SK-N-DZ (cell line): ENCODE measurements at places on chromosomes 4 and X.

GRCh38 chr4:186669159-186669731 lies 54.4 kb downstream of the FAT1 start:
- DNase-seq = peak; percentile 6

- DNase-seq = peak; percentile 58
Measured at GRCh38 chr4:137611998-137612700, 79.9 kb upstream of the PCDH18 start.

GRCh38 chr4:105483840-105484239 lies 10.0 kb upstream of the PPA2 start:
- DNase-seq = no peak

- peak; percentile 20 for DNase-seq
Measured at GRCh38 chr4:93897559-93897958, 69.0 kb downstream of the ATOH1 start.

- DNase-seq = no peak
Measured at GRCh38 chr4:74481891-74482609, 37.1 kb downstream of the AREG start.

- no peak for DNase-seq
Measured at GRCh38 chrX:38929966-38930421, 128.7 kb downstream of the MID1IP1 start.

DNA sequence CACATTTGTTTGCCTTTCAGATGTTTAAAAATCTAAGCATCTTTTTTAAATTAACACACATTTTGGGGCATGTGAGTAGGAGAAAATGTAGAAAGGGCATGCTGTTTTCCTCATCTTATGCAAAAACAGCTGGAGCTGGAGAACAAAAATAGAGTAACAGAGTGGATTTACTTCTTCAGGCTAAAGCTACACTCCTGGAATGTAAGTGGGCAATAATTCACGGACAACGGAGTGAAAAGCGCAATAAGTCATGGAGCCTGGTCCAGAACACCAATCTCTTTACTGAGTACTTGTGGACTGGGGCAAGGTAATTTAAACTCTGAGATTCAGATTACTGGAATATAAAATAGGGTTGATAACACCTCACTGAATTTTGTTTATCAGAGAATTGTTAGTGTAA lies 1018.8 kb upstream of the HS3ST1 start:
- DNase-seq = no peak

DNA sequence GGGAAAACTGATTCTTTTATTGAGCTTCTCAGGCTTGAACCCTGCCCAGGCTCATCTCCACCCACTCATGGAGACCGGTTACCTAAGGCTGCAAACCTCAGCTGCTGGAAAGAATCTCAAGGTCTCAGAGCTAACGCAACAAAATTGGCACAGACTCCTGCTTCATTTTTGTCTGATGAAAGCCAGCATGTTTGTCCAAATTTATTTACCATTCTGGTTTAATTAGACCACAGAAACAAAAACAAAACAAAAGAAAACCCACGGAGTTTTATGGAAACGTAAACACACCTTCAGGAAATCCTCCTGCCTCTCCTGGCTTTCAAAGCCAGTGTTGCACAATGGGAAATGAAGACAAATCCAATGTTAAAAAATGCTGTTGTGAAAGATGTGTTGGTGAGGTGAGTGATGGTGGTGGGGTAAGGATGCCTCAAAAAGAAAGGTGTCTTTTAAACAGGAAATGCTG lies 56.4 kb upstream of the PDLIM3 start:
- no peak for DNase-seq

- no peak for DNase-seq
Measured at GRCh38 chrX:65987811-65988210, 52.1 kb downstream of the VSIG4 start.

GRCh38 chrX:38799995-38800580 lies 1.2 kb upstream of the MID1IP1 start:
- no peak for DNase-seq

DNA sequence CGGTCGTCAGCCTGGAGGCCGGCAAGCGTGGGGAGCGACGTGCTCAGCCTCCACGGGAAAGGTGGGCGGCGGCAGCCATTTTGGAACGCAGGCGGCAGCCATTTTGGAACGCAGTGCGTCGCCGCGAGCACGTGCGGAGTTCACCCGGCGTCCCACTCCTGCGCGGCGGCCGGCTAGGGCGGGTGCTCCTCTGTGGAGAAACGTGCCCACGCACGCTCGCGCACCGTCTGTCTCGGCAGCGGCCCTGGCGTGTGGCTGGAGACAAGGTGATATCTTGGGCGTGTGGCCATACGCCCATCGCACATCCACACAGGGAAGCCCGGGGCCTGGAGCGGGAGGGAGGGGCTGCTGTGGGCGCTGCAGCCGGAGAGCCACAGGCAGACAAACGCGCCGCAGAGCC lies 21.1 kb downstream of the CPLX1 start:
- DNase-seq = no peak

- no peak for DNase-seq
Measured at GRCh38 chr4:166421556-166422156, 548.6 kb downstream of the TLL1 start.

DNA sequence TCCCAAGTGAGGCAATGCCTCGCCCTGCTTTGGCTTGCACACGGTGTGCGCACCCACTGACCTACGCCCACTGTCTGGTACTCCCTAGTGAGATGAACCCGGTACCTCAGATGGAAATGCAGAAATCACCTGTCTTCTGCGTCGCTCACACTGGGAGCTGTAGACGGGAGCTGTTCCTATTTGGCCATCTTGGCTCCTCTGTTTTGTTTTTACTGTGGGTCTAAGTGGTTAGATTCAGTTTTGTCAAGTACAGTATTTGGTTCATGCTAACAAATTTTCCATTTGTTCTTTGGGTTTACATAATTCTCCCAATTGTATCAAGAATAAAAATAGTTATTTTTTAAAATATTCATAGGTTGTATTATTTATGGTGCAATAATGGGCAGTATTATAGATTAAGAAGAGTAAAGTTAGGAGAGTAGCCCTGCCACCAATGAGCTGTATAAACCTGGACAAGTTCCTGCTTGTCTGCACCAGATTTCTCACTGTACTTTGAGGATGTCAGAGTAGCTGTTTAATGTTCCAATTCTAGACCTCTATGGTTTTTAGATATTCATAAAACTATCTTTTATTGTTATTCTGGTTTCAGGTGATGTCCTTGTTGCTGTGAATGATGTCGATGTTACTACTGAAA lies 23.4 kb downstream of the INTU start:
- no peak for DNase-seq

DNA sequence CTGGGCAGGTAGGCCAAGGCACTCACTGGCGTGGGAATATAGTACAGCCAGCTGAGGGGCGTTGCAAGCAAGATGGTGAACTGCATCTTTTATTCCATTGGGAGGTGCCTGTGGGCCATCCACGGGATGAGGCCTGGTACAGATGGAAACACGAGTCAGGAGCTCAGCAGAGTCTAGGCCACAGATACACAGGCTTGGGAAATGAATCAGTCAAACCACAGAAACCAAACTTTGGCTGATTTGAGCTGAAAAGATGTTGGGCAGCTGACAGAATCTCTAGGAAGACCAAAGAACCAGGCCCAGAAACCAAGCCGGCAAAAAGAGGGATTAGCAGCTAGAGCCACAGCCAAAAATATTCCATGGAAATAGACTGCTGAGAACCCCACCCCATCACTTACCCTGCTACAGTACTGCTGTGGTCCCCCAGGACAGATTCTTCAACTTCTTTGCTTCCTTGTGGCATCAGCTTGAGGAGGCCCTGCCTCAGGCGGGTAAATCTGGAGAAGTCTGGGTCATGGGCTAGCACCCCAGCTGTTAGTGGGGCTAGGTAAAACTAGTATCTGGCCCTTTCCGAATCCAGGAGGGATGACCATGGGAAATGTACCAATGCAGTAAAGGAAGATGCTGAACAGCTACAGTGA lies 75.4 kb downstream of the TMEM131L start:
- DNase-seq = no peak

GRCh38 chrX:4655743-4656142 lies 942.3 kb upstream of the PRKX start:
- no peak for DNase-seq

DNA sequence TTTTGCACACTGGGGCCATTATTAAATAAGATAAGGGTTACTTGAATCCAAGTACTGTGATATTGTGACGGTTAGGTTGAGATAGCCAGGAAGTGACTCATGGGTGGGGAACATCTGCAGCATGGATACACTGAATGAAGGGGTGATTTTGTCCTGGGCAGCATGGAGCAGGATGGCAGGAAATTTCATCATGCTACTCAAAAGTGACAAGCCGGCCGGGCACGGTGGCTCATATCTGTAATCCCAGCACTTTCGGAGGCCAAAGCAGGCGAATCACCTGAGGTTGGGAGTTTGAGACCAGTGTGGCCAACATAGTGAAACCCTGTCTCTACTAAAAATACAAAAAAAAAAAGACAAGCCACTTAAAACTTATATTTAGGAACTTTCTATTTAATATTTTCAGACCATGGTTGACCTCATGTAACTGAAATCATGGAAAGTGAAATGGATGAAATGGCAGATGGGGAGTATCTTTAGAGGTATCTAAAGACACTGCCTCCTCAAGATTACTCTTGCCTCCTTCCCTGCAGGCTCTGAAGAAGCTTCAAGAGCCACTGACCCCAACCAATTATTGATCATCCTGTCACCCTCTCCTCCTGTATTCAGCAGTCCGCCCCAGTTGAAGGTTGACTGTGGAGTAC lies 3.9 kb upstream of the TRIM60 start:
- DNase-seq = no peak

DNA sequence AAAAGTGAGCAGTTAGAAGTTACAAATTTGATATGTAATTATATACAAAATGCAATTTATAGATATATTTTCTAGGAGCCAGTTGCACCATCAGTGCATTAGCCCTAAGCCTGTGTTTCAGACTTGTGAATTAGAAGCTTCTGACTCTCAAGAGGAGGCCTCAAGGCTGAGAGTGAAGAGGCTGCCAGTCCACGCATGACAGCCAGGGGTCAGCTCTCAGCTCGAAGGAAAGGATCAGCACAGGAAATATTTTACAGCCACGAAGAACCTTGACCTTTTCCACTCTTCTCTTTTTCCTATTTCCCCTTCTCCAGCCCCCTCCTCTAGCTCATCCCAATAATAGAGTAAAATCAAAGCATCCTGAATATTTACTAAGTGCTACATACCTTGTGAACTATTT lies 642.4 kb downstream of the TRIML1 start:
- DNase-seq = no peak

- no peak for DNase-seq
Measured at GRCh38 chr4:150072906-150073714, 5.1 kb upstream of the DCLK2 start.

- DNase-seq = peak; percentile 5
Measured at GRCh38 chr4:74364652-74365491, at the start of gene EREG. TSS of gene EREG (plus strand) at chr4:74365145. CDS start at chr4:74365309, 164 bp downstream.

DNA sequence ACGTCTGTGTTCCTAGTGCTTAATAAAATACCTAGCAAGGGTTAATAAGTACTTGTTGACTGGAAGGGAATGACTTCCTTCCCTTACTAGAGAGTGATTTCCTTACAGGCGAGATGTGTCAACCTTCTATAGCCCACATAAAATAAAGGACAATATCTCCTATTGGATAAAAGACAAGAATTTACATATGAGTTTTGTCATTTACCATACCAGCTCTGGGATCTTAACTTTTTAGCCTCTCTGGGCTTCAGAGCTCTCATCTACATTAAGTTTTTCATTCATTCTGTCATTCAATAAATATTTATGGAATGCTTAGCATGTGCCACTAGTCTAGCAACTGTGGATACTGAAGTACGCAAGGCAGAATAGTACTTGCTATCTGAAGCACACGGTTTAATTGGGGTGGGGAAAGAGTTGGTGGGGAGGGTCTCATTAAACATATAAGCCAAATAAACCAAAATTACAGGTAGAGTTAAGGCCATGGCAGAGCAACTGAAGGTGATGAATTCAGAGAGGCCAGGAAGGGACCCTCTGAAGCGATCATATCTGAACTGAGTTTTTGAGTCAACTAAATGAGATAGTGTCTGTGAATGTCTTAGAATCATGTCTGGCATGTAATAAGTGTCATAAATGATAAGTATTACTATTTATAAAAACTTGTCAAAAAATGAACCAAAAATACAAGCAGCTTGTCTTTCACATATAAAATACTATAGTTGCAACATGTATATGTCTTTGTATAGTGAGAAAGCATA lies 91.6 kb upstream of the BMP2K start:
- DNase-seq = no peak

DNA sequence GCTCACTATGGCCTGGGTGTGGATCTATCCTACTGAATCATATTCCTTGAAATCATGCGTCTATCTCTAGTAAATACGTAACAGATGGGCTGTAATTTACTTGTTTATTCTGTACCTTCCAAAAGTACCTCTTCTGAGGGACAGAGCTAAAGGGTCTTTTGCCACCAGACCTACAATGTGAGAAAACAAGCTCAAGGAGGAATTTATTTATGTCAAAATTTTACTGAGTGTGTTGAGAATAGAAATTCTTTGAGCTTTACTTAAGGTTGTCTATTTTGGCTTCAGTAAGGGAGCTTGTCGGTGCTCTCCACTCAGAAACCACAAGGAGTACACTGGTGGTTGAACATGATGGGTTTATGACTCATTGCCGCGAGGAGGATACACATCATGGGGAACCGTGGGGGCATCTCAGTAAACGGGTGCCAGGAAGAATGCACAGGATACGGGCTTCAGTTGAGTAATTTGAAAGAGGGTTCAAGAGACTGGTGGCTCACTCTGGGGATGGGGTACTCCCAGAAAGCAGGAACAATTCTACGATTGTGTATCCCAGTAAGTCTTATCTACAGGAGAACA lies 3.0 kb downstream of the ANK2 start:
- DNase-seq = no peak

- no peak for DNase-seq
Measured at GRCh38 chr4:6986072-6986780, 56.9 kb upstream of the TADA2B start.

DNA sequence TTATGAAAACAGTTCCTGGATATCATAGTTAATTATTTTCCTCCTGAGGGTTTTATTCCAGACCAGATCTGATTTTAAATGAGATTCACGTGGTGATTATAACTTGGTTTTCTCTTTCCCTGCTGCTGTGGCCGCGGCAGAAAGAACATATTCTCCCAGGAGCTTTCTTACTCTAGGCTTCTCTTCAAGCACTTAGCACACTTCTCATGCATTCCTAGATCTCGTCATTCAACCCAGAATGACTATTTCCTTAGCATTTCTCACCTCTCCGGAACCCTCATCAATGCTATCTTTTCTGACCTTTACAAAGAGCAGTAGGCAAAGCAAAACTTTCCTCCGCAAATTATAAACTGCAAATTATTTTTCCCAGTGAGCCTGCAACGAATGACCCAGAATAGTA lies 122.9 kb downstream of the GPAT3 start:
- no peak for DNase-seq

DNA sequence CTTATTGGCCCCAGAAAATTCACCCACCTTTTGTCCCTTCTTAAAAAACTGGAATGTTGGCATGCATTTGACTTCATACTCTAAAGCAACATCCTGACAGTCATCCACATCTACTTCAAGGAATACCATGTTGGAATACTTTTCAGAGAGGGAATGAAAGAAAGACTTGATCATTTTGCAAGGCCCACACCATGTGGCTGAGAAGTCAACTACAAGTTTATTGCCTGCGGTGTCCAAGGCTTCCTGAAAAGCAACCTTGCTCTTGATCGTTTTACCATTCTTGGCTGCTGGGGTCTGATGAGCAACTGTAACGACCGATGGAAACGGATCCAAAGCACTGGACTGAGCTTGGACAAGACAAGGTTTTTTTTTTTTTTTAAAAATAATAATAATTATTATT lies 9.3 kb downstream of the SEPTIN11 start:
- DNase-seq = no peak
